ENCODE measurements at places on chromosomes 5 and 9.

DNA sequence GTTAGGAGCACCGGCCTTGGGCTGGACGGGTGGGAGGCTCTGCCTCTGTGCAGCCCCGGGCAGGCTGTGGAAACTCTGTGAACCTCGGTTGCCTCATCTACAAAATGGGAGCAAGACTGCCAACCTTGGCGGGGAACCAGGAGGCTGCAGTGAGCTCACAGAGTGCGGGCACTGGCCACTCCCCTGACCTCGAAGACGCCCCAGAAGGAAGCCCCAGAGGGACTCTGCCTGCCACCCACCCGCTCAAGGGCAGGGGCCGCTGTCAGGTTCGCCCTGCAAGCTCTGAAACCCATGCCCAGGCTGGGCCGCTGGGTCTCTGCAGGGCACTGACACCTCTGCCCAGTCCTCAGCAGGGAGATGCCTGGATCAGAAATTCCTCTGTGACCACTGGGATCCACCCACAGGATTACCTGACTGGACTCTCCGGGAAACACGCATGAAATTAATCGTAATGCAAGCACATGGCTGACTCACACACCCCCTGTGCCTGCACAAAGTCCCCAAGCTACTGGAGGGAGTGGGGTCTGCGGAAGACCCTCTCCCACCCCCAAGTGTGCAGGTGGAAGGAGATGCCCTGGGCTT, 7.4 kb downstream of the CCDC187 start:
- DNase-seq, result no peak

- no peak for DNase-seq
These were observed 152.4 kb downstream of the DOCK2 start for GRCh38 chr5:169789417-169789940.

- no peak for DNase-seq
These were observed 51.1 kb downstream of the BARX1 start for GRCh38 chr9:93903886-93904648.

DNA sequence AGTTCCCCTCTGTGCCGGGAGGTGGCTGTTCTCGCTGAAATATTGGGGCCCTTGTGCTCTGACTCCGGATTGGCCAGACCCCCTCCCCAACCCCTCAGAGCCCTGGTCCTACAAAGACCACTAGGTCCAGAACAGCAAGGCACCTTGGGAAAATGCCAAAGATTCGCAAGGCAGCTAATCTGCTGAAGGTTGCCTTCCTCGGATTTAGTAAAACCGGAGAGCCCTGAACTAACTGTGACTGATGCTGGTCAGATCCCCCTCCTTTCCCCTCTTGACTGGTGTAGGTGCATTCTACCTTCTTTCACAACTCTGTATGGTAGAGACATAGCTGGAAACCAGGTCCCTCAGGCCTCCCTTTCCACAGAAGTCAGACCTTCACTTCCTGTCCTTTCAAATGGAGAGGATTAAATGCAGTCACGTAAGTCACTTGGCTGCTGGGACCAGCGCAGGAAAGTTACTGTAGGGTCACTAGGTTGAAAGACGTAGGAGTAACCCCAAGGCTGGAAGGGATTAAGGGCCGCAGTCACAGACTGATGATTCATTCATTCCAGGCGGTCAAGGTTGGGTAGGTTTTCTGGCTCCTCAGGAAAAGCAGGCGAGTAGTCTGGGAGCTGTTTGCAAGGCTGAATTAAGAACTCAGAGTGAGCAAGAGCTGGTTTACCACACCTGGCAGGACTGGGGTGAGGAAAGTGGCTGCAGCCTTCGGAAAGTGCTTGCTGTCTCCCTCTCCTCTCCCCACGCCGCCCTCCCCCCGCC, 5.3 kb downstream of the BARX1 start:
- no peak for DNase-seq

- DNase-seq, result no peak
These were observed 448.3 kb downstream of the NTRK2 start for GRCh38 chr9:85117831-85118230.

GRCh38 chr9:101477736-101478135, 42.2 kb upstream of the ALDOB start:
- no peak for DNase-seq
